Glomerular endothelial cell (primary cell): ENCODE measurements at places on chromosomes 4 and X. TPM values are rescaled to one million over a fixed set of nuclear protein-coding genes. Genes with fewer than 3 reads are reported as not detected.

HUWE1 gene
- 136 and 178 TPM in 2 replicates for total RNA-seq

COMMD8 gene
- total RNA-seq = 14.4 and 27.1 TPM in 2 replicates

MAGEB2 gene
- total RNA-seq = not detected in 2 replicates

DIAPH2 gene
- total RNA-seq = 21.6 and 34.7 TPM in 2 replicates

FGF2 gene
- total RNA-seq = 3.0 and 4.9 TPM in 2 replicates

MAGEB6 gene
- not detected in 2 replicates for total RNA-seq

LEF1 gene
- 0.58 and 0.92 TPM in 2 replicates for total RNA-seq

ARAP2 gene
- 0.58 and 1.4 TPM in 2 replicates for total RNA-seq

SMIM10L2A gene
- total RNA-seq = 1.3 and 1.5 TPM in 2 replicates

ESX1 gene
- total RNA-seq = not detected in 2 replicates

DDIT4L gene
- 0.58 and 6.9 TPM in 2 replicates for total RNA-seq

ART3 gene
- 1.2 and 1.4 TPM in 2 replicates for total RNA-seq

HSD17B11 gene
- total RNA-seq = 22.9 and 23.2 TPM in 2 replicates

TLR3 gene
- total RNA-seq = 2.9 and 7.4 TPM in 2 replicates

KCNIP4 gene
- total RNA-seq = not detected in 2 replicates

RHOXF2 gene
- total RNA-seq = not detected in 2 replicates

CD38 gene
- total RNA-seq = 1.6 and 3.2 TPM in 2 replicates

OGT gene
- 50.8 and 79.9 TPM in 2 replicates for total RNA-seq

CFP gene
- 1.9 TPM in 1 of 2 replicates, not detected in the other for total RNA-seq

ARSJ gene
- total RNA-seq = 64.8 and 66.1 TPM in 2 replicates
